ENCODE measurements at places on chromosomes 3 and 15. TPM values are rescaled to one million over a fixed set of nuclear protein-coding genes. Genes with fewer than 3 reads are reported as not detected.

Gene CHRNB4
- total RNA-seq, result not detected

Gene PAK6
- 9.5 TPM for total RNA-seq

Gene PP2D1
- not detected for total RNA-seq

Gene CHRM5
- total RNA-seq, result not detected

Gene FRMD5
- total RNA-seq, result 9.3 TPM

Gene ANO10
- 29.8 TPM for total RNA-seq

Gene SEC22A
- 67.1 TPM for total RNA-seq

Gene FANCD2OS
- not detected for total RNA-seq

DNA sequence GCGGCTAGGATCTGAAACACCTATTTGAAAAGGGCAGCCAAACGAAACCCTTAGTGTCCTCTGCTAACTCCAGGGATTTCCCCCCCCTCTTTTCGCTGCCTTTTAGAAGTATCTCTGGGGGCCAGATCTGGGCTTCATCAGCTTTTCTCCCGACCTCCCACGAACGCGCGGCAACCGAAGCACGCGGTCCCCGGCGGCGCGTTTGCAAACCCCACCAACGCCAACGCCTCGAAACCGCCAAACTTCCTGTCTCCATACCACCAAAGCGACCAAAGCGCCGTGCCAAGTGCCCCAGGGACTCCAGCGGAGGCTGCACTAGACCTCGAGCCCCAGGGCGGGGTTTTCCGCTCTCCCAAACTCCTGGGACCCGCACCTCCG, 155.8 kb upstream of the FRMD4B start:
- no peak for DNase-seq

DNA sequence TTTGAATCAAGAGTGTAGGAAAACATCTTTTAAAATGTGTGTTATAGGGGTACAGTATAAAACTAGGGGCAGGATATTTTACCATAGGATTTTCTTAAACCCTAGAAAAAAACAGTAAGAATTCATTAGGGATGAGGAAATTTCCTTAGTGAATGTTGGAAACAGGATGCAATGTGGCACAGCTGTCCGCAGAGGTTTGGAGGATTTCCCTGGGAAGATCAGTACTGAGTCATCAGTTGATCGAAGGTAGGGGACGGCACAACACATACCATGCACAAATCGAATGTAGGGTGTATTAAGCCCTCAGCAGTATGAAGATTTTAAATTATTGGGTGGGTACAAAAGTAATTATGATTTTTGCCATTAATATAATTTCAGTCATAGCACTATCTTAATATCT, 49.9 kb downstream of the FNDC3B start:
- DNase-seq, result peak; percentile 67

DNA sequence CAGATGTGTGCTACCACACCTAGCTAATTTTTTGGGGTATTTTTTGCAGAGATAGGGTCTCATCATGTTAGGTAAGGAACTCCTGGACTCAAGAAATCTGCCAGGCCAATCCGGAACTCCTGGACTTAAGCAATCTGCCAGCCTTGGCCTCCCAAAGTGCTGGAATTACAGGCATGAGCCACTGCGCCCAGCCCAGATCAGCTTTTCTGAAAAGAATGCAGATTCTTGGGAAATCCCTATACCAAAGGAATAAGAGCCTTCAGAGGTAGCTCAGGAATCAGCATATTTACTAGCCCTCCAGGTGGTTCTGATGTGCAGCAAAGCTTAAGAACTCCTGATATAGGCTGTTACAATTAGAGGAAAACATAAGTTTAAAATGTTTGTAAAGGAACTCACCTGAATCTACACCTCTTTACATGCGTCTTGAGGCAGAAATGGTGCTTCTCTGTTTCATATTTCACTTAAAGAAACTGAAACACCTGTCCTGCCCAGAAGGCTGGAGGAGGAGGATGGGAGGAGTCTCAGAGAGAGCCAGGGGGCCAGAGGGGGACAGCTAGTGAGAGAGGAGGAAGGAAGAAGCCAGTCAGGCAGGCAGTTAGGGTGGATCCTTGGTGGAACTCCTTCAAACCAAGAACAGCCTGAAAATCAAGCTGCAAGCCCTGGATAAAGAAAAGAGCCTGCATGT, at the start of gene XCR1:
TSS of gene XCR1 (minus strand) at position 463 of the 685 bp plus-strand sequence. CDS start 5,536 bp downstream, outside the sequence.
- DNase-seq, result no peak

DNA sequence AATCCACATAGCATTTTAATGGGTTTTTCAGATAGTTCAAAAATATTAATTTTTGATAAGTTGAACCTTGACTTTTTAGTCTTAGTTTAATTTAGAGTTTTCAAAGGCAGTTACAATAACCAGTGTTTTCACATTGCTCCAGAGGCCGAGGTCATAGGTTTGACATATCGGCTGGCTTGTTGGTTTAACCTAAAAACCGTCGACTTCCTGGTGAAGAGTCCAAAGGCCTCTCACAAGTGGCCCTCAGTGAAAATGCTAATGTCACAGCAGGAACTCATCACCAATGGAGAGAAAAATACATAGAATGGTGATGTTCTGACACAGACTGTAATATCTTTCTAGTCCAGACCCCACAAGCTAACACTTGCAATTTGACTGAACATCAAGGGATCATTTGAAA, 642.3 kb downstream of the PLOD2 start:
- DNase-seq, result no peak

- peak; percentile 77 for DNase-seq
Measured at GRCh38 chr3:14329116-14329830, 73.1 kb upstream of the SLC6A6 start.

Data from RPMI7951 (cell line).